ENCODE measurements at places on chromosomes 6 and 20.

- no peak for DNase-seq
Measured at GRCh38 chr20:8260837-8261251, 128.8 kb downstream of the PLCB1 start.

GRCh38 chr6:43669922-43670622 lies 17.5 kb downstream of the MRPS18A start:
- DNase-seq = no peak

DNA sequence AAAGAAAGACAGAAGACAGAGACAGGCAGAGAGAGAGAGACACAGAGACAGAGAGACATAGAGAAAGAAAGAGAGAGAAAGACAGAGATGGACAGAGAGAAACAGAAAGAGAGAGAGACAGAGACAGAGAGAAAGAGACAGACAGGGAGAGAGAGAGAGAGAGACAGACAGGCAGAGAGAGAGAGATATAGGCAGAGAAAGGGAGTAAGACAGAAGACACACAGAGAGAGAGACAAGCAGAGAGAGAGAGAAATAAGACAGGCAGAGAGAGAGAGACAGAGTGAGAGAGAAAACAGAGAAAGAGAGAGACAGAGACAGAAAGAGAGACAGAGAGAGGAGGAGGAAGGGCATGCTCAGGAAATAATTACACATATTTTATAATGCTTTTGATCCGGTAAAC lies 758.3 kb upstream of the DEFB115 start:
- DNase-seq = no peak

DNA sequence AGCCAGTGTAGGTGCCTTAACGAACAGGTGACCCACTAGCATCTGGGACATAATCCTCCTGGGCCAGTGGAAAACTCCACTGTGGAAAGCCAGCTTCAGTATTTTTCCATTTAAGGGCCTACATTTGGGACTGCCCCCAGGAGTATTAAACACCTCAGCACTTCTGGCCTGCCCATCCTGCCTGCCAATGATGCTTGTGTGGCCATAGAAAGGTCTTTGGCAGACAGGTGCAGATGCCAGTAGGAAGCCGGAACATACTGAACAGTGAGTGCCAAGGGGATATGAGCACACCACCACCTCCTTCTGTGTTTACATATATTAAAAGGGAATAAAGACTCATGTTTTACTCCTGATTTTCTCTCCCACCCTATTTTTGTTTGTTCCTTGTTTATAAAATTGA lies 19.9 kb downstream of the MCM8 start:
- DNase-seq = no peak

DNA sequence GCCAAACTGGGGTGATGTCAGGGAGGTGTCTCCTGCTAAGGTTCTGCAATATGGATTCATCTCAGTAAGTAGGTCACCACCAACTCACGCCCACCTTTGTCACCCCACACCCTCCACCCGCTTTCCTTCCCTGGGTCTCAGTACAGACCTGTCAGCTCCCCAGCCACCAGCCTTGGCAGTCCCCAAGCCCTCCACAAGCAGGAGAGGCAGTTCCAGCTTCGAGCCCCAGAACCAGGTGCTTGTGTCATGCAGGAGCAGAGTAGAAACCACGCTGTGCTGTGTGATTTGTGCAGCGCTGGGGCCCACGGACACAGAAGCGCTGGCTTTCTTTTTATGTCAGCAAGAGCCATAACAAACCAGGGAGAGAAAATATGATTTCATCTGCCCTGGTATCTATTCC lies 89.0 kb upstream of the CDH4 start:
- DNase-seq = no peak

DNA sequence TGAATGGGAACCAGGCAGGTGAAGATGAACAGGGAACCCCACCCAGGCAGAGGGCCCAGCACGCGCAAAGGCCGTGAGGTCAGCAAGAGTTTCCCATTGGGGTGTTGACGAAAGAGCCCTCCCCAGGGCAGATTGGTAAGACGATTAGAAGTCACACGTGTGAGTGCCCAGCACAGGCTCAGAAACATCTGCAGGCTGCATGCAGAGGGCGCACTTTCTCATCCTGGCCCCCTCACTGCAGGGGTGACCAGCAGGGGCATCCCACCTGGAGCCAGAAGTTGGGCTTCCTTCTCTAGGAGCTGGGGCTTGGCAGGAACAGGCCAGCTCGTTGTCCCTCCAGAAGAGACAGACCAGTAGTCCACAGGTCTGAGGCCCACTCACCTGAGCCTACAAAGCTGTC lies 38.4 kb downstream of the VSTM2L start:
- no peak for DNase-seq

- DNase-seq = no peak
Measured at GRCh38 chr6:4302524-4302923, 167.1 kb upstream of the ECI2 start.

- DNase-seq = no peak
Measured at GRCh38 chr6:96213784-96214183, 198.0 kb downstream of the FUT9 start.

- no peak for DNase-seq
Measured at GRCh38 chr6:11404838-11405237, 132.7 kb upstream of the TMEM170B start.

DNA sequence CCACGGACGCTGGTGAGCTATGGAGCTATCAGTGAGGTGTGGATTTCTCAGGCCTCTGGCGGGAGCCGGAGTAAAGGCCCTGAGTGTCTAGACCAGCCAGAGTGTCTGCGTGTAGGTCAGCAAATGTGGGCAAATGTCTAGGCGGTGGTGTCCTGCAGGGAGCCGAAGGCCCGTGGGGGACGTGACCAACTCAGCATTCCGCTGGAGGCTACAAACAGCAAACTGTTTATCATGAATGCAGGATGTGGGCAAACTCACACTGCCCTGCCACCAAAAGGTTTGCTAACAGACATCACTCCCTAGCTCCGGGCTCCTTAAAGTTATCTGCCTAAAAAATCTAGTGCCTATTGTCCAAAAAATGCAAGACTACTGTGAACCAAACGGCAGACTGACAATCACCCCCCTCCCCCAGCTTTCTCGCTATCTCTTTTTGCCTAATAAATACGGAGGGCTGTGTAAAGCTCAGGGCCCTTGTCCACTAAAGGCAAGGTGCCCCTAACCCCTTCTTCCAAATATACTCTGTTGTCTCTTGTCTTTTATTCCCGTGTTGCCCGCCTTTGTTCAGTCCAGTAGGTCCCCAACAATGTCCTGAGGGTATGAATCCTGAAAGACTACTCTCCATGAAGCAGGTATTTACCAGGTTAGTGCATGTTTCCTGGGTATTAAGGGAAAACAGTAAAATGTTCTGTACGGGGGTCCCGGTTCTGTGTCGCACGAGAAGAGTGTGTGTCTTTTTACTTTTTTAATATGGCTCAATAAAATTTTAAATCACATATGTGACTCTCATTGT lies 29.0 kb upstream of the AFDN start:
- no peak for DNase-seq

- no peak for DNase-seq
Measured at GRCh38 chr6:111607279-111607678, 1.6 kb upstream of the TRAF3IP2 start.

- DNase-seq = no peak
Measured at GRCh38 chr6:34987506-34987905, 98.5 kb downstream of the ANKS1A start.

- DNase-seq = no peak
Measured at GRCh38 chr20:63285636-63286615, 7.1 kb upstream of the COL20A1 start.

DNA sequence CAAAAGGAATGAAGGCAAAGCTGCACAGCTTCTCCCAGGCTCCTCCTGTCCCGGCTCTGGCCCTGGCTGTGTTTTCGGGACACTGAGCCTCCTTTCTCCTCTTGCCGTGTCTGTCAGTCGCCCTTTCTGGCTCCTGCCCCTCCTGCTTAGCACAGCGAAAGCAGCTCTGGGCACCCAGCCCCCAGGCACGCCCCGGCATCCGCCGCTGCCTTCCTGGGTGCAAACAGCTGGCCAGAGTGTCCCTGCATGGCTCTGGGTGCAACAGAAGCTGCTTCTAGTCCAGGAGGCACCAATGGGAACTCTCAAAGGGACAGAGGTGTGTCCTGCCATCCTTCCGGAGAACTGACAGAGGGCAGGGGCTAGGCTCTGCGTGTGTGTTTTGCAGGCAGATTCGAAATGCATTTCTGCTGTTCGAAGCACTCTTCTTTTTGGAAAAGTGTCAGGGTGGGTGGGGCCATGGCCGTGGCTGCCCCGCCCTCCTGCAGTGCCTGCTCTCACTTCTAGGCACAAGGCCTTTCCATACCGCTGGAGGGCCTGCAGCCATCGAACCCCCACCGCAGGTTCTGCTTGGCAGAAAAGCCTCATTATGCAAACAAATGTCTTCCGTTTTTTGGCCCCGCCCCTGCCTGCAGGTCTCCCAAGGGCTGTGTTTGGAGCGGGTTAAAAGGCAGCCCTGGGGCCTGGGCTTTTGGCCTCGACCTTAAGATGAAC lies 15.5 kb downstream of the COL9A3 start:
- DNase-seq = no peak

DNA sequence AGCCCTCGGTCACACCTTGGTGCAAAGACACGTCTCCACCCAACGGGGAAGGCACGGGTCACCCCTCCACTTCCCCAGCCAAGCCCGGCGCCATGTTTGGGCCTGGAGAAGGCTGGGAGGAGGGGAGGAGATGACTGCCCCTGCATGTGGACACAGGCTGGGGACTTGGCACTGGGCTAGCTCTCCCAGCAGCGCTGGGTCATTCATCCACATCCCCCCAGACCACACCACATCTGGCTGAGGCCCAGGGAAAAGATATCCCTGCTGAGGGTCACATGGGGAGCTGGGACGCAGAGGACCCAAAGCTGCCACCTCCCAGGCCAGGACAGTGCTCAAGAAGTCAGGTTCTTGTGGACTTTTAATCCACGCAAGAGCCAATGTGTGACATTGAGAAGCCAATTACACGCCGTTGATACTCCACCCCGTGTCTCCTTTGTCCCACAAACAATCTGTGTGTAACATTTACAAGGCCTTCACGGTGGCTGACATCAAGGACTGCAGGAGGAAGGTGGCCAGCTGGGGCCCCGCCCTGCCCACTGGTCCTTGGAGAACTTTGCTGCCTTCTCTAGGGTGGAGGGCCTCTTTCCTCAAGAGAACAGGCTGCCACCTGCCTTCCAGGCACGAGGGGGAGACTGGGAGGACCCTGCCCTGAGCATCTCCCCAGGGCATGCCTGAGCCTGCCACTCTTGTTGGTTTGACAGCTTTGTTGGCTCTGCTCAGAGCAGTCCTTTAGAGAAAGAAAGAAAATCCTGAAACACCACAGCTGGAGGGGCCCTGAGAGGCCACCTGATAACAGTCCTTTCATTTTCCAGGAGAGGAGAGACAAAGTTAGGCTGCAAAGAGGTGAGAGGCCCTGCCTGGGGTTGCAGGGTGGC lies 5.3 kb upstream of the IP6K3 start:
- no peak for DNase-seq

DNA sequence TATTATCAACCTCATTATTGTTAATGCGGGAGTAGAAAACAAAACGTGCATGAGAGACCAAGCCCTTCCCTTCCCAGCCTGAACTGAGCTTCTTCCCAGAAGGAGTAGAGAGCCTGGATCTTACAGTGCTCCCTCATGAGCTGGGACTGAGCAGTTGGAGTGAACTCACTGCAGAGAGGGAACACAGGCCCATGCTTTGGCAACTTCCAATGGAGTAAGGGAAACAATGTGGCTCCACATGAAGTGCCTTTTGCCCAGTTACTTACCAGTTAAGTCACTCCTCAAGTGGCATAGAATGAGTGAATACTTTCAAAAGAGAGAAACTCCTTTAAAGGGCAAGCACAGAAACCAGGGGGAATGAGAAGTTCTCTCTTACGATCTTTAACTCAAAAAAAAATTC lies 12.4 kb downstream of the FHL5 start:
- no peak for DNase-seq

GRCh38 chr20:14889496-14890255 lies 552.3 kb upstream of the FLRT3 start:
- no peak for DNase-seq

GRCh38 chr20:25220810-25221591 lies 25.5 kb downstream of the ENTPD6 start:
- no peak for DNase-seq

DNA sequence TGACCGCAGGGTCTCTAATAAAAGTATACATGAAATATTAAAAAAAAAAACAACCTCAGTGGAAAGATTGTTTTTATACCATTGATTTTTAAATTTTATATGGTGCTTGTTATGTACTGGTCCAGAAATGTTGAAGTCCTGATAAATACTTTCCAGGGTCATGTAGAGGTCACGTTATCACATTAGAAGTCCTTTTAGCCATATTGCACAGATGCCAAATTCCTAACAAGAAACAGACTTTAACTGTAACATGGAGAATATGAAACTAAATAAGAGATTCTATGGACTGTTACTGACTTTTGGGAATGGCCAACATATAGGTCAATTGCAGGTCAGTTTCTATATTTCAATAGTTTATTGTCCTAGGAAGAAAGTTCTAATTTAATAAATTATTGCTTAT lies 89.0 kb downstream of the ADGRB3 start:
- no peak for DNase-seq

GRCh38 chr6:40819182-40819834 lies 219.7 kb downstream of the UNC5CL start:
- no peak for DNase-seq

DNA sequence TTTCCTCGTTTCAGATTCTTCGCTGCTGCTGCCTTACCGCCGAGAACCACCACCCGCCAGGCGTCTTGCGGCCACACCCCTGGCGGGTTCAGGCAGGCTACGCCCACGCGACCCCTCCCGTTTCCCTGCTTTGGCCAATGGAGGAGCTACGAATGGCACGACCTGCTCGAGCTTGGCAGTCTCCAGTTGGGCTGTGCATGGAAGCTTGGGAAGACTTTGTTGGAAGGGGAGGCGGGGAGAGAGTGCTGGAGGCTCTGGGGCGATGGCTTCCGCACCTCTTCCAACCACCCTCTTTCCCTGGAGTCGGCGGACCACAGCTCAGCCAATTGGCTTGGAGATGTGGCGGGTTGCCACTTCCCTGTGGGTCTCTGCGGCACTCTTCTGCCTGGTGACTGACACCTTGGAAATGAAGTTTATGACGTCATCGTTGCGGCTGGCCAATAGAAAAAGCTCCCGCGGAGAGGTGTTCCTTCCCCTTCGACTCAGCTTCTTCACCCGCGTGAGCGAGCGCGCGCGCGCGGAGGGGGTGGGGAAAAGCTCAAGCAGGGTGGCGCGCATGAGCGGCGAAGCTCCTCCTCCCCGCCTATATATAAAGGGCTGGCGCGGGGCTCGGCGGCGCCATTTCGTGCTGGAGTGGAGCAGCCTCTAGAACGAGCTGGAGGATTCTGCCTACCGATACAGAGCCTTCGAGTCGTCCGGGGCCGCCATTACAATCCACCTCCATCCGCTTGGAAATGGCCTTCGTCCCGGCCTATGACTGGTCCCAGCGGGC lies 3.4 kb downstream of the BRD2 start:
- peak; percentile 100 for DNase-seq

All from CD4-positive, alpha-beta T cell (primary cell).